ENCODE measurements at places on chromosomes 3 and 15.

GRCh38 chr3:15113471-15113870 lies 14.5 kb upstream of the RBSN start:
- no peak for DNase-seq

- no peak for DNase-seq
Measured at GRCh38 chr15:90049666-90050604, 48.8 kb downstream of the ZNF710 start.

- DNase-seq: no peak
Measured at GRCh38 chr3:112247350-112247749, 46.7 kb downstream of the SLC9C1 start.

GRCh38 chr3:181851063-181851462 lies 139.3 kb downstream of the SOX2 start:
- no peak for DNase-seq

GRCh38 chr3:185912512-185912911 lies 25.3 kb downstream of the TRA2B start:
- DNase-seq: no peak

DNA sequence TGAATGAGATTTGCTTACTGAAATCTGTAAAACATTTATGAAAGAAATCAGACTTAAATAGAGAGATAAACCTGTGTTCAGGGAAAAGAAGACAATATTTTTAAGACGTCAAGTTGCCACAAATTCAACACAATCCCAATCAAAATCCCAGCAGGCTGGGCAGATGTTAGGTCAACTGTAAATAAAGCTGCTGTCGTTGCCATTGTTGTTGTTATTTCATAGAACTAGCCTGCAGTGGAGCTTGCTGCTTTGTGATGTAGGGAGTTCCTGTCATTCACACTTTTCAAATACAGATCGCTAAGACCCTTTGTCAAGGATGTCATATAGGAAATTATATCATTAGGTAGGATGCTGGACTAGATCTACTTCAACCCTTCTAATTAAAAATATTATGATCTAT lies 123.1 kb downstream of the NEO1 start:
- no peak for DNase-seq

GRCh38 chr15:55555089-55555488 lies 33.1 kb downstream of the PYGO1 start:
- DNase-seq: no peak

DNA sequence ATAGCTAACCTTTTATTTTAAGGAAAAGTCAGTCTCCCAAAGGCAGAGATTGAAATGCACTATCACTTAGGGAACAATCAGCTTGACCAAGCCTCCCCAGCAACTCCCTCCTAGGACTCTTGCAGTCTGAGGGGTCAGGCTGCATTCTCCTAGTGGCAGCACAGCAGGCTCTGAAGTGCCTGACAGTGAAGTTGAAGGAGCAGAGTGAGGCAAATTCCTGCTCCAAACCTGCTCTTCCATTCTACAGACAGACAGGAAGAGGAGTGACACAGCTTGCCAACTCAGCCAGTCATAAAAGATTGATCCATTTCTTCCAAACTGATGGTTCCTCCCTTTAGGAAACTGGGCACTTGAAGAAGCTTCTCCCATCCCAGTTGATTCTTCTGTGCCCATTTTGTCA lies 43.9 kb upstream of the SMAD3 start:
- DNase-seq: no peak

GRCh38 chr3:63912768-63913588 lies 795 bp upstream of the SCAANT1 start:
- peak; percentile 23 for DNase-seq

- no peak for DNase-seq
Measured at GRCh38 chr15:57056357-57056756, 137.9 kb downstream of the TCF12 start.

DNA sequence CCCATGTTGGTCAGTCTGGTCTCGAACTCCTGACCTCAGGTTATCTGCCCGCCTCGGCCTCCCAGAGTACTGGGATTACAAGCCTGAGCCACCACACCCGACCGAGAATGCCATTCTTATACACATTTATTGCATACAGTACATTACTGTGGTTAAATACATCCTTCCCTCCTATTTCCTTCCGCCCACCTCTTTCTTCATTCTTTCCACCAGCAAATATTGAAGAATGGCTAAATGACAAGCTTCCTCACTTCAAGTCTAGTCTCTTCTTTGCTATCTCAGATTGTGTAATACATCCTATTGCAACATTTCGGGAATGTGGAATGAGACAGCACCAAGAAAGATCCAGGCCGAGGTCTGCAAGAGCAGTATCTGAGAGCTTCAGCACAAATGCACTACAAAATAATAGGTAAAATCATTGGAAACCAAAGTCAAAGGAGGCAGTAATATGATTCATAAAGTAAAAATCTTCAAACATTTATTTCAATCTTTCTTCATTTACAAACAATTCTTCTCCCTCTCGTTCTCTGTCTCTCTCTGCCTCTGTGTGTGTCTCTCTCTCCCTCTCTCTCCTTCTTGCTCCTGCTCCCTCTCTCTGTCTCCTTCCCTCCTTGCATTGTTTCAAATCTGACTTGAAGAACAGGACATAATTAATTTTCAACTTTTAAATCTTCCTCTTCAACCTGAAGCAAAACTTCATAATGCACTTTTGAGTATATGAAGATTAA lies 94.7 kb upstream of the TGFBR2 start:
- no peak for DNase-seq

DNA sequence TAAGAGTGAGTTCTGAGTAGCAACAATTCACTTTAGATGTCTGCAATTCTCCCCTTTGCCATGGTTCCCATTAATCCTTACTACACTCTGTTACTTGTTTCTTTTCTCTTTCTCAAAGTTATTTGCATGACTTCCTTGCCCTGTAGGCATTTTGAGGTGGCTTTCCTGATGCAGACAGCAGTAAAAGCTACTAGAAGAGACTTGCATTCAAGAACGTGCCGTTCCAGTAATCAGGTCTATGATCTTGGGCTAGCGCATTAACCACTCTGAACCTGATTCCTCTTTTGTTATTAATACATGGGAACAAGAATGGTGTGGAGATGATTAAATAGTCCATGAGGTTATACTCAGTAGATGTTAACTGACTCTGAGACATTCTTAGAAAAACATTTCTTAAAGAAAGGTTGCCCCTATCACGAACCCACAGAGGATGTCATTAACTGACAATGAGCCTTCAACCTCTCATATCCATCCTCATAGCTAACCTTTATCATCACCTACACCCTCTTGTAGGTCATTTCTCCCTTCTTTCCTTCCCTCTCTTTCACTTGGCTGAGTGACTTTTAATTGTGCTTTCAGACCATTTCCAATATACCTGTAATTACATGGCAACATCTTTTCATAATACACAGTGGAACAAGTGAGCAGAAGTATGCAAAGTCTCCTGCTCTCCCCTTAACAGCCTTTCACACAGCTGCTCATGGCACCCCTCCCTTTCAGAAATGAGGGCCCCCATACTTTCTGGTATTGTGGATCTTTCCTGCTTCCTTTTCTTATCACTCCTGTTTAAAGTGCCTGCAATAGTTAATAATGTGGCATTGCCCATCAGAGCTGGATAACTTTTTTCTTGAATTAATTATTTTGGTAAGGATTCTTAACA lies 175.9 kb downstream of the CHST2 start:
- no peak for DNase-seq

DNA sequence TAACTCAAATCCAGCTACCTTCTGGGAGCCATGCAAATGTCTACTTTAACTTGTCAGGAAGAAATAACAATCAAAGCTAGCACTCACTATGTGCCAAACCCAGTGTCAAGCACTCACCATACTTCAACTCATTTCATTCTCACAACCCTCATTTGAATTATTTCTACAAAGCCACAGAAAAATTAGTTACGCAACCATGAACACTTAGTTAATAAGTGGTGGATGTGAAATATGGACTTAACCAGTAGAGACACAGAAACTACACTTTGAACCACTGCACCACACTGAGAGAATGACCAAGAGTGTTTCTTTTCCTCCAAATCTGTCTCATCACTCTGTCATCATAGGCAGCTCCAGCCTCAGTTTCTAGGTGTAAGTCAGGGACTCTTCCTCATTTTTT lies 91.0 kb upstream of the MBNL1 start:
- no peak for DNase-seq

DNA sequence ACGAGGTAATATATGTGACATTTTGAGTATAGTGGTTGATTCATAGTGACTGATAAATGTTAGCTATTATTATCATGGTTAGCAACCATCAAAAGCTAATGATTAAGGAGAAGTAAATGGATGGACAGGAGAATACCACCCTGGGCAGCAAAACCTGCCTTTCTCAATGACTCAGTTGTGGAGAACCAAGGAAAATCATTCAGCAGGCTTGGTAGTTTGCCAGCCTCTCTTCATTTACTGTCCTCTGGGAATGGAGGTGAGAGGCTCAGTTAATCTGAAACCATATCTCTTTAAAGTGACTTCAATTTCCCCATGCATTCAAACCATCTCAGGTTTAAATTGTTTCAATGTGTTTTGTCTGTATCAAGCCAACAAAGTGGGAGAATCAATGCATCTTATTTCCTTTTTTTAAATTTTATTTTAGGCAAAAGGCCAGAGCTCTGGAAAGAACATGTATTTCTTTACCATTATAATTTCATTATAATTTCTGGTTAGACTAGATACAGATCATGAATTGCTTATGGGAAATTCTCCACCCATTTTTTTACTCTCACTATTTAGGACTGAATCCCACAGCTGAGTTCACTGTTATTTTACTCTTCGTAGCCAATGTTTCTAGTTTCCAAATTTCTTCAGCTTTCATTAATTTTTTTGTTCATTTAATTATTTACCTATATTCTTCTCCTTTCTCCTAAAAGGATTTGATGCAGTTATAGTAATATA lies 2.7 kb downstream of the TM4SF18 start:
- DNase-seq: no peak

DNA sequence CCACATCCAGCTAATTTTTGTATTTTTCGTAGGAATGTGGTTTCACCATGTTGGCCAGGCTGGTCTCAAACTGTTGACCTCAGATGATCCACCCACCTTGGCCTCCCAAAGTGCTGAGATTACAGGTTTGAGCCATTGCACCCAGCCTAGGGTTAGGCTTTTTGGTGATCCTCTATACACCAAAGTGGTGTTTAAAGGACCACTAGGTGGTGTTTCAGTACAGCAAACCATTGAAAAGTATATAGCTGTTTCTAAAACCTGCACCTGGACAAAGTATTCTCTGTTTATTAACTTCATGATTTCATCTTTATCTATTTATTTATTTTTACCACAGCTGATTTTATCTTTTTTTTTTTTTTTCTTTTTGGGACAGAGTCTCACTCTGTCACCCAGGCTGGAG lies 68.4 kb downstream of the MINDY2 start:
- no peak for DNase-seq

GRCh38 chr15:36545467-36545992 lies 33.9 kb upstream of the CDIN1 start:
- DNase-seq: no peak

- no peak for DNase-seq
Measured at GRCh38 chr3:75171630-75172230, 492.4 kb upstream of the FRG2C start.

- no peak for DNase-seq
Measured at GRCh38 chr3:101665851-101666250, 11.1 kb downstream of the ZBTB11 start.

- no peak for DNase-seq
Measured at GRCh38 chr3:99665017-99665416, 26.6 kb downstream of the COL8A1 start.

DNA sequence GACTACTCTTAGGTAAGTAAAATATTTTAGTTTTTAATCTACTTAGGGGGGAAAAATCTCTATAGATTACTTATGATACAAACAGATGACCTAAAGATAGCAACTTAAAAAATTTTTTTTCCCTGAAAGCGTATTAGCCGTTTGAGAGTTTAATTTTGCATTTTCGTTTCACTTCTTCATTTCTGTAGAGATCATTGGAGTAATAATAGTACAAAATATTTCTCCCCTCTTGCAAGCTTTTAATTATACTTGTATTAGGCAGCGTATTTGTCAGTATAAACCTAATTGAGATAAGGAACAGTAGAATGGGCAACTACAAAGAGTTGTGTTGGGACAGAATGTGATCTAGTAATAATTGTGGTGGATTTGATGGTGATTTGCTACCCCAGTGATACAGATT lies 10.3 kb downstream of the SKIL start:
- no peak for DNase-seq

DNA sequence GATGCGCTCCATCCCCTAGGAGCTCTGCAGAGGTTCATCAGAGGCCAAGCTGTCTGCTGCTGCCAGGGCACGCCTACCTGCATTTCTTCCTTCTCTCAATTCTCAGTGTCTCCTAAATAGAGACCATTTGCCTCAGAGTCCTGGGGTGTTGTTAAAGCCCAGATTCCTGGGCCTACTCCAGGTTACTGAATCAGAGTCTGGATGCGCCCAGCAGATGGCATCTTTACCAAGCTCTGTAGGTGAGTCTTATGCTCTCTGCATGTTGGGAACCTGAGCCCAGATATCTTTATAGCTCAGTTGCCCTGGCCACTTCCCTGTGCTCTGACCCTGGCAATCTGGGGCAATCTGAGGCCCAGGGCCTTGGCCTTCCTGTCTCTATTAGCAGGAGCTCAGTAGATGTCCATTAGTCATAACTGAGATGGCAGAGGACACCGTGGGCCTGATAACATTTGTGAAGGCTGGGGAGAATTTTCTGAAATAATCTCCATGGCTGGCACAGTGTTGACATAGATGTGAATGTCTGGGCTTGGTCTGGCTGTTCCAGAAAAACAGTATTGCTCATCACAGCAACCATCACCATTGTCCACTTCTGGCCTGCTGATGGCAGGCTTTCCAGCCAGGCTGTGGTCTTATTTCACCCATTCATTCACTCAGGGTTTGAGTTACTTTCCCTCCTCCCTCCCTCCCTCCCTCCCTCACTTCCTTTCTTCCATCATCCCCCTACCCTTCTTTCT lies 13.3 kb upstream of the RBP1 start:
- no peak for DNase-seq

- no peak for DNase-seq
Measured at GRCh38 chr3:14230729-14231128, 52.1 kb downstream of the LSM3 start.

DNA sequence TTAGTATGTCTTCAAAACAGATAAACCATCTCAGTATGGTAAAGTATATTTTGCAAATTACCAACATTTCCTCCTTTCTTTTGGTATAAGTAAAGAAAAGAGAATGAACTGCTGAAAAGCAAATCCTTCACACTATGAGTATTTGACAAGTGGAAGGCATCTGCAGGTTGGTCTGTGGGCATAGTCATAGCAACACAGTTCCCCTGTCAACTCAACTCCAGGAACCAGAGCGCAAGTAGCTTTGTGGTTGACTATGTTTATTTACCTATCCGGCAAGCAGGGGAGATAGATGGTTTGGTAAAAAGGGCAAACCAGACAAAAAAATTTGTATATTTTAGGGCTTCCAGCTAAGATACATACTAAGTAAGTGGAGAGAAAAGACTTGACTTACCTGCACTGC lies 88.3 kb upstream of the PPIB start:
- no peak for DNase-seq

GRCh38 chr3:59994732-59995304 lies 945.0 kb upstream of the CFAP20DC start:
- DNase-seq: no peak

- DNase-seq: no peak
Measured at GRCh38 chr3:133301731-133302130, 98.1 kb upstream of the BFSP2 start.

GRCh38 chr3:87855211-87855610 lies 203.6 kb downstream of the CGGBP1 start:
- no peak for DNase-seq

- no peak for DNase-seq
Measured at GRCh38 chr3:162933656-162934055, 1437.0 kb downstream of the OTOL1 start.

Measured in stimulated activated CD8-positive, alpha-beta memory T cell treated with anti-CD3 and anti-CD28 coated beads, Interleukin-4, amount 100 ng/mL, for 1 hour (primary cell).